ENCODE measurements at places on chromosomes 7 and 10.

- DNase-seq, result no peak
Measured at GRCh38 chr7:128781126-128781525, 5.5 kb upstream of the OPN1SW start.

GRCh38 chr10:93309062-93309461, 173.1 kb downstream of the MYOF start:
- no peak for DNase-seq

DNA sequence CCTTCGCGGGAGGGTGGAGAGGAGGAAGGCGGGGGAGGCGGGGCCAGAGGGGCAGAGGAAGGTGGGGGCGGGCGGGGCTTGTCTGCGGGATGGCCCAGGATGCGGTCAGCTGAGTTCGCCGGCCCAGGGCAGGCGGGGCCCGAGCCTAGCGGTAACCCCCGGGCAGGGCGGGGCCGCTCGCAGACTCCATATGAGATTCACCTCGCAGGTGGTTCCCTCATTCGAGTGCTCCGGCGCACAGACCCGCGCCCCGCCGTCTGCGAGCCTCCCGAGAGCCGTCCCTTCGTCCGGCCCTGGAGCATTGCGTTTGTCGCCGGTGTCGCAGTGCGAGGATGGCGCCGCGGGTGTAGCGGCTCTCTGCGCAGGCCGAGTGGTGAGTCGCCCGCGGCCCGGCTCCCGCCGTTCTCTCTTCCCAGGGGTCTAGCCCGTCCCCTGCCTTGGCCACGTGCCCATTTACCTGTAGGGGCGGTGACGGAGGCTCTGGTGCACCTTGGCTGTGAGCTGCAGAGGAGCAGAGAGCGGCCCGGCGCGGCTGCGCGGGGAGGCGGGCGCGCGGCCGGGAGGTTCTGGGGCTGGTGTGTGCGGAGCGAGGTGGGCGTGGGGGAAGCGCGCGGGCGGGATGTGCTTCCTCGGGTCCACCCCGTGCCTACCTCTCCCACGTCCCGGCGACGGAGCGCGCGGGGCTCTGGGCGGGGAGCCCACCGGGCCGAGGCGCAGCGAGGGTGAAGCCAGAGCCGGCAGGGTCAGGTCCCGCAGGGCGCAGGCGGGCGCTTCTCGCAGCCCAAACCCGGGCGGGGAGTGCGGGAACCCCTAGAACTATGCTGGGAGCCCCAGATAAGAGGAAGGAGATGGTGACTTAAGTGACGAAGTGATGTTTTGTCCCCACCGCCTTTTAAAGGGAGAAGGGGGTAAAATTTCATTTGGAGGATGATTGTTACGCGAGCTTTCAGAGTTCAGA, at the start of gene UPP1:
Gene UPP1, plus strand, starts transcription at position 220 of the 958 bp plus-strand sequence. CDS start 5,519 bp downstream, outside the sequence.
- DNase-seq, result peak; percentile 88

GRCh38 chr7:29431686-29432085, 131.9 kb upstream of the PRR15 start:
- no peak for DNase-seq

DNA sequence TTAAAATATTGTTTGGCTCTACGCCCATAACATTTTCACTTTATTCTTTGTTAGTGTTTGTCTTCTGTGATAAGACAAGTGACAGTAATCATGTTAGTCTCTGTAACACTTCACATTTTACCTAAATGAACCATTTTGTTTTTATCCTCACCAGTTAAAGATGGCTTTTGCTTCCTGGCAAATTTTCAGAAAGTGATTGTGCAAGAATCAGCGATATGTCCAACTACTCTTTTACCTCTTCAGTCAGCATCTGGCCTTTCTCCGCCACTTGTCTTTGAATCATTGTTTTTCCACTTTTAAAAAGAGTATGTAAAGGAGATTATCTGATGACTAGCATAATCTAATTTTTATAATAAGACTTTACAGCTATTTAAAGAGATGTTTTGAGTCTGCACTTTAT, 3.5 kb downstream of the DGKB start:
- no peak for DNase-seq

GRCh38 chr7:113809581-113809980, 109.2 kb downstream of the PPP1R3A start:
- DNase-seq, result no peak

DNA sequence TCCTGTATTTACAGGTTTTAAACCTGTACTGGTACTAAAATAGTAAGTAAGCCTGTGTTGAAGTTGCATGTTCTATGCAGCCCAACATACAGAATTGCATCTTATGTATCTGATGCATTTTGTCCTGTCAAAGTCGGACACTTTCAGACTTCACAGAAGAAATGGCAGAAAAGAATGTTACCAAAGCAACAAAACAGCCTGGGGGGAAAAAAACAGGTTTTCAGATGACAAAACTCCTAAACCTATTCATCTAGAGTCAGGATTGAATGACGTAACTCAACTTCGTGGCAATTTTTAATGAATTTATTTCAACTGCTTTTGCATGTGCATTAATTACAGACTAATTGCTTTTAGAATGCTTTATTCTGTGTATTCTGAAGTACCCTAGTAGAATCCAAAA, 28.4 kb downstream of the CYTH3 start:
- no peak for DNase-seq

DNA sequence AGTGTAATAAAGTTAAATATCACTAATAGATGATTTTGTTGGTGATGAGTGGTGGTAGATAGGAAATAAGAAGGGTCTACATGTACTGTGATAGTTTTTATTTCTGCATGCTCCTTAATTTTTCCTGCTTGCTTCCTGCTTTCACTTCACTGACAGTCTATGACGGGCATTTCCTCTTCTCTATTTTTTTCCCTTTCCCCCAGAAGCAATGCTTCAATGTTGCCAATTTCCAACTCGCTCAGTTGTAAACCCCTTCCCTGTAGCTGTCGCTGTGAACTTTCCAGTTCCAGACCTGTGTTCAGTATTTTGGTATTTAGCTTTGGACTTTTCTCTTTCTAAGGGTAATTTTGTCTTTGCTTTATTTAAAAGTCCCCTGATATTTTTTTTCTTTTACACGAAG, 123.5 kb upstream of the AGR3 start:
- DNase-seq, result no peak

DNA sequence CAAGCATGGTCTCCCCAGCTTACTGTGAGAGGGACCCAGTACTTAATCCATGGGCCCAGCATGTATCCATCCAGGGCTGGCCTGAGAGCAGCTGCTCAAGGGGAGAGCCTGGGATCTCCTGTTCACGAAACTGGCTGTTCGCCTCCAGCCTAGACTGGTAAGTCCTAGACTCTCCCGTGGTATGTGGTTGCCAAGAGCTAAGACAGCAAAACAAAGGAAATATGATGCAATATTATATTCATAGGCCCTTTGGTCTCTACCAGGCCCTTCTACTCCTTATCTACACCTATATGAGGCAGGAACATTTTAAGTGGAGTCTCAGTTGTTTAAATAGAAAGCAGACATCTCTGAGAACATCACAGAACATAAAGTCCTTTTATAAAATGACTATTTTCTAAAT, 28.9 kb upstream of the STK17A start:
- DNase-seq, result no peak

GRCh38 chr10:12638103-12638502, 288.8 kb downstream of the CAMK1D start:
- DNase-seq, result no peak

- DNase-seq, result no peak
Measured at GRCh38 chr7:90775383-90775965, 179.4 kb downstream of the CDK14 start.

DNA sequence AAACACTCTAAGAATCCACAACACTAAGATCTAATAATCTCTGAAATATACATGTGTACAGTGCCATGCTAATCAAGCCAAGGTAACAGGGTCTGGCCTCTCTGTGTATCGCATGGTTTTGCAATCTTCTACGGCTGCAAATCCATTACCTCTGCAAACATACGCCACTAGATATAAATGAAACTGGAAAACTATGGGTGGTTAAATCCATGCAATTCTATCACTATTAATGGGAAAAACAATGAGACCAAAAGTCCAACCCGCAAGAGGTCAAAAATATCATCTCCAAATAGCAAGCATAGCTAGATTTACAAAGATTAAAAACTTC, 23.0 kb downstream of the SGCE start:
- DNase-seq, result no peak

DNA sequence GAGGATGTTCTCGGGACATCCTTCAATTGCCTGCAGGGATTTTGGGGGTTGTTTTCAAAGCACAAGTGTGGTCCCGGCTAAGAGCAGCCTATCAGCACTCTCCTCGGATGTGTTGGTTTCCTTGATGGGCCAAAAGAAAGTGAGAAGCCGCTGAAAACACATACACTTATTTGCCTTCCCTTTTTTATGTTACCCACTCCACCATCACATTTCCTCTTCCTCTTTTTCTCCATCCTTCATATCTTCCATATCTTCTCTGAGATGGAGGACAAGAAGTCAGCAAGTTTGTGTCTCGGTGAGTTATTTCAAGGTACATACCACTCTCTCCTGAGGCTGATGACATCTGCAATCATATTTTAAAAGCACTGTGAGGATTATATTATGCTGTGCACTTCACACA, 64.0 kb downstream of the ZNF33B start:
- no peak for DNase-seq

- DNase-seq, result no peak
Measured at GRCh38 chr7:665736-666453, 60.6 kb upstream of the DNAAF5 start.

DNA sequence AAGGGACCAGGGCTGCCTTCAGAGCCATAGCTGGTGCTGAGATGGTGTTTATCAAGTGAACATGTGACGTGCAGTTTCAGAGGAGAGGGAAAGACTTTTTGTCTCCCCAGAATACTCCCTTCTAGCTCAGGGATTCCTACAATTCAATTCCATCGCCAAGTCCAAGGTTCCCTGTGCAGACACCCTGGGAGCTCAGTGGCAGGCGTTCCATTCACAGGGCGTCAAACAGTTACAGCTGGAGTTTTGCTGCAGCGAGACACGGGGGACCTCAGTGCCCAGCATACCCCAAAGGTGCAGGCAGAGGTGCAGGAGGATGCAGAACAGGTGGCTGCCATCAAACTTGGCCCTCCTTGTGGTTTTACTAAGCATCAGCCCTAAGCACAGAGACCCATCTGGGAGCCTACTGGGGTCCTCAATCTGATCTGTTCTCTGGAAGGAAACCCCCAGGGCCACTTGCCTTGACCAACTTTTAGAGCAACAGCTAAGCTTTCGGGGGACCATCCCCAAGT, 846 bp upstream of the CALML5 start:
- DNase-seq, result no peak

- DNase-seq, result no peak
Measured at GRCh38 chr10:110668443-110668842, 24.3 kb downstream of the RBM20 start.

DNA sequence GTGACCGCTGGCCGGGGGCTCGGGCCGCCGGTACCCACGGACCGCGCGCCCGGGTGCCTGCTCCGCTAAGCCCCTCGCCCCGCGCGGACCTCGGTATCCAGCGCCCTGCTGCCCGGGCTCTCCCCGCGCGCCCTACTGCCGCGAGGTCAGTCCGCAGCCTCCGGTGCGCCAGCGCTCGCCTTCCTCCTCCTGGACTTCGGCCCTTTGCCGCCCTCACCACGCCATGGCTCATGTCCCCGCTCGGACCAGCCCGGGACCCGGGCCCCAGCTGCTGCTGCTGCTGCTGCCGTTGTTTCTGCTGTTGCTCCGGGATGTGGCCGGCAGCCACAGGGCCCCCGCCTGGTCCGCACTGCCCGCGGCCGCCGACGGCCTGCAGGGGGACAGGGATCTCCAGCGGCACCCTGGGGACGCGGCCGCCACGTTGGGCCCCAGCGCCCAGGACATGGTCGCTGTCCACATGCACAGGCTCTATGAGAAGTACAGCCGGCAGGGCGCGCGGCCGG, 483 bp downstream of the GDF10 start:
- DNase-seq, result no peak

DNA sequence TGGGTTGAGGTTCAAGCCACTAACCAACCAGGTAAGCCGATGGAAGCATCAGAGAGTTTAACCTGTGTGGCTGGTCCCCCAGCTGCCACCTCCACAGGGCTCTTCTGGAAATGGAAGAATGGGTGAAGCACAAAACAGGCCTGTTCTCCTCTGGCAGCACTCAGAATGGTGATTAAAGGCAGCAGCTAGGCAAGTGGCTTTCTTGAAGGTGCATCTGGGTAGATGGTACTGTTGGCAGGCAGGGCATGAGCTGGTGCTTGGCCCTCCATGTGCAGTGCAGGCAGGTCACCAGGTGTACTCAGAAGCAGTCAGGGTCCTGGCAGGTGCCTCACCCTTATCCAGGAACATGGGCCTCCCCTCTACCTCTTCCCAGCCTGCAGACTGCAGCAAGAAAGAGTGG, 11.5 kb downstream of the AKR1E2 start:
- DNase-seq, result no peak

GRCh38 chr10:43965918-43966570, 317.4 kb upstream of the ZNF32 start:
- DNase-seq, result no peak

GRCh38 chr7:5426226-5426475, 2.5 kb upstream of the TNRC18 start:
- no peak for DNase-seq

DNA sequence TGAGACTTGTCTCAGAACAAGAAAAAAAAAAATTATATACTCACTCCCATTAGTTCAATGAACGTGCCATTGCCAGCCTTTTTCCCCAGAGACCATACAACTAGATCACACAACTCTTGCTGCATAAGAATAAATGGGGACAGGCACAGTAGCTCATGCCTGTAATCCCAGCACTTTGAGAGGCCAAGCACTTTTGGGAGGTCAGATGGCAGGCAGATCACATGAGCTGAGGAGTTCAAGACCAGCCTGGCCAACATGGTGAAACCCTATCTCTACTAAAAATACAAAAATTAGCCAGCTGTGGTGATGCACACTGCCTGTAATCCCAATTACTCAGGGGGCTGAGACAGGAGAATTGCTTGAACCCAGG, 13.6 kb downstream of the PDLIM1 start:
- no peak for DNase-seq

DNA sequence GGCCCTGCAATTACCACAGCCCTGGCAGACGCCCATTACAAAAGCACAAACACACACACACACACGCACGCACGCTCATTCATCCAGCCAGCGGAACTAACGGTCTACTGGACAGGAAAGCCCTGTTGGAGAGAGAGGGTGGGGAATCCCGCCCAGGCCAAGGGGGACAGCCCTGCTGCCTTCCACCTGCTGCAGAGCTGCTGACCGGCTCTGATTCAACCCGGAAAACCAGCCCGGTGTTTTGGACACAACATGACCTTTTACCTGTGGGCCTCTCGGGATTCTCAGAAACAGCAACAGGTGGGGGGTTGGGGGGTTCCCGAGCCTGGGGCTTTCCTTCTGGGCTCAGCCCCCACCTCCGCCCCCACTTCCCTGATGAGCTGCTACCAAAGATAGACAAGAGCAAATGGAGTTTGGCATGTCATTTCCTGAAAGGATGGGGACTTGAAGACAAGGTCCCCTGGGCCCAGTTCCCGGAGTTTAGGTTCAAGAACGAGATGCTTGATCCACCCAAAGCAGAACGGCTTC, 18.5 kb upstream of the SERPINE1 start:
- DNase-seq, result no peak

GRCh38 chr7:155585951-155586350, 39.6 kb upstream of the CNPY1 start:
- no peak for DNase-seq

DNA sequence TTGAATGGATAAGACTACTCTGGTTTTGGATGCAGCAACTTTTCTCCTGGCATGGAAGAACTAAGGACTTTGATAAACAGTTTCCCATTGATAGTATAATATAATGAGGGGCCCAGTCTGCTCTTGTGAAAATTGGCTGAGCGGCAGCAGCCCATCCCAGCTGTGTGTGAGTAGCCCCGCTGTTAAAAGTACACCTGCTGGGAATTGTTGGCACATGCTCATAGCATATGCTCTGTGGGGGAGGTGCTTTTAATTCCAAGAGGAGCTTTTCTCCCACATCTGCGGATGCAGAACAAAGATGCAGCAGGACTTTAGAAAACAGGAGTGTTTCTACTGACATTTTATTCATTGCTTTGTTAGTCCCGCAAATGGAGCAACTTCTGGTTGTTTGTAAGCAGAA, 19.0 kb downstream of the SRI start:
- no peak for DNase-seq
